ENCODE measurements at places on chromosomes 2 and 18.
A peak's percentile ranks its signal among the peaks of the same experiment; 100 is the strongest.

DNA sequence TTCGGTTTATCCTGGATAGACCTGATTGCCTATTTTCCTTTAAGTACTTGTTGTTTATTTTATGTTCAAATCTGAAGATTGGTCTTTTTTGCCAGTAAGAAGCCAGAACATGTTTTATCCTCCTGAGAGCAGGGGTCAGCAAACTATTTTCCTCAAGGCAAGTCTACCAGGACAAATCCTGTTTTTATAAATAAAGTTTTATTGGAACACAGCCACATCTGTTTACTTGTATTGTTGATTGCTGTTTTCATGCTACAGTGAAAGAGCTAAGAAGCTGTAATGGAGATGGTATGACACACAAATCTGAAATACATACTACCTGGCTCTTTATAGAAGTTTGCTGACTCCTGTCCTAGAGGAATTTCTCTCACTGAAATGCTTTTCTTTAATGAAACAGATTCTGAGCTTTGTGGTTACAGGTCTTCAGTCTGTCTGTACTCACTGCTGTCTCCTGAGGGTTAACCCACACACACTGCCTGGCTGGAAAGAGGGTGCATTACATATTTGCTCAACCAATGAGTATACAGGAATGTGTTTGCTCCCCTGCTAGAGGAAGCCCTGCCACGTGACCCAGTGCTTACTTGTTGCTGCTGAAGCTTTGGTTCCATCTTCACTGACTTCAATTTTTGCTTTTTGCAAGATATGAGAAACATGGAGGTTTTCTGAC, 22.6 kb downstream of the MRPL44 start:
- no peak for DNase-seq

DNA sequence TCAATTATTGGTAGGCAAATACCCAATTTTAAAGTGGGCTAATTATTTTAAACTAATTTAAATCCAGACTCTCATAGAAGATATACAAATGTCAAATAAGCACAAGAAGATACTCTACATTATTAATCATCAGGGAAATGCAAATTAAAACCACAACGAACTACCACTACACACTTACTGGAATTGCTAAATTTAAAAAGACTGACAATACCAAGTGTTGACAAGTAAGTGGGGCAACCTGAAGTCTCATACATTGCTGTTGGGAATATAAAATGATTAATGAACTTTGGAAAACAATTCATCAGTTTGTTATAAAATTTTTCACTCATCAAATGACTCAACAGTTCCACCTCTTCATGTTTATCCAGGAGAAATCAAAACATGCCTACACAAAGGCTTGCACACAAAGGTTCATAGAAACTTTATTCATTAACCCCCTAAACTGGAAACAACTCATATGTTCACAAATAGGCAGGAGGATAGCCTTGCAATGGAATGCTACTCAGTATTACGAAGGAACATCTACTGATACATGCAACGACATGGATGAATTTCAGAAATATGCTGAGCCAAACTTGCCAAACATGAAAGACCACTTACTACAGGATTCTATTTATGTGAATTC, 120.8 kb downstream of the MCFD2 start:
- no peak for DNase-seq

GRCh38 chr2:95670686-95671085, 78.9 kb downstream of the TRIM43 start:
- DNase-seq = peak; percentile 53

DNA sequence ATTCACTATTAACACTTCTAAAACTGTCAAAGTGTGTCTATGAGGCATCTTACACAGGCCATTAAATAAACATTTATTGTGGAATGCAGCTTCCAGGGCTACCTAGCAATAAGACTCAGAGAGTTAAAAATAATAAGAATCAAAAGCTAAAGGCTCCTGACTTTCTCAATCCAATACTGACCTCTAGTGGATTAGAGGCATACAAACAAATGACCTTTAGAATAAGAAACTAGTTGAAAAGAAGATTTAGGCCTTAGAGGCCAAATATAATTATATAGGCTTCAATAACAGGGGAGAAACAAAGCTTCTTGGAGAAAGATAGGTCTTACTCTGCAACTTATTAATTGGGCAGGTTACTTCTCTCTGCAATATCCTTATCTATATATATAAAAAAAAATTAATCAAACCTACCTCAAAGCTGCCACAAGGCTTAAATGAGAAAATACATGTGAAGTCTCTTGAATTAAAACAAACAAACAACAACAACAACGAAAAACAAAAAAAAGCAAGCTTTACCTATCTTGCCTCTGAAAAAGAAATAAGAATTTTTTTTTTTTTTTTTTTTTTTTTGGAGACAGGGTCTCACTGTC, 246.1 kb downstream of the EXOC6B start:
- DNase-seq = peak; percentile 74

DNA sequence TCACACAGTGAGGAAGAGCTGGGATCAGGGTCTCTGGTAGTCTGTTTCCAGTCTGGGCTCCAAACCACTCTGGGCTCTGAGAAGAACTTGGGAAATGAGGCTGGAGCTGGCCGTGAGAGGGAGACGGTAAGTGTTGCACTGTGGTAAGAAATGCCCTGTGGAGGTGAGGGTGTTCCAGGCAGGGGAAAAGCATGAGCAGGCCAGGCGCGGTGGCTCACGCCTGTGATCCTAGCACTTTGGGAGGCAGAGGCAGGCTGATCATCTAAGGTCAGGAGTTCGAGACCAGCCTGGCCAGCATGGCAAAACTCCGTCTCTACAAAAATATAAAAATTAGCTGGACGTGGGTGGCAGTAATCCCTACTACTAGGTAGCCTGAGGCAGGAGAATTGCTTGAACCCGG, 14.3 kb upstream of the DES start:
- no peak for DNase-seq

- DNase-seq = peak; percentile 64
Observed at GRCh38 chr2:8009010-8009597, 672.8 kb upstream of the ID2 start.

- no peak for DNase-seq
Observed at GRCh38 chr18:54080858-54081257, 143.6 kb downstream of the MBD2 start.

DNA sequence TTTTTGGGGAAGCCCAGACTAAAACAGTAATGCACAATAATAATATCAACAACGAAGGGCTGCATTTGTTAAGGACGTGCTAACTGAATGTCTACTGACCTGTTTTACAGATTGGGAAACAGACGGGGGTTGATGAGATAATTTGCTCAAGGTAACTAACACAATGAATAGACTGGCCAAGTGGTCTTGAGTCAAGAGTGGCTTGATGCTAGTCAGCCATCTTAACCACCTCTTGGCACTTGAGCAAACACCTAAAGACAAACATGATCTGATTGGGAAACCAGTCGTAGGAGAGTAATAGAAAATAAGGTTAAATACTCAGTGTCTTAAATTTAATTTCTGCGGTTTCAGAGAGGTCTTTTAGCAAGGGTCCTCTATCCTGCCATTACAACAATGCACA, 14.2 kb downstream of the RHBDD1 start:
- DNase-seq = no peak

DNA sequence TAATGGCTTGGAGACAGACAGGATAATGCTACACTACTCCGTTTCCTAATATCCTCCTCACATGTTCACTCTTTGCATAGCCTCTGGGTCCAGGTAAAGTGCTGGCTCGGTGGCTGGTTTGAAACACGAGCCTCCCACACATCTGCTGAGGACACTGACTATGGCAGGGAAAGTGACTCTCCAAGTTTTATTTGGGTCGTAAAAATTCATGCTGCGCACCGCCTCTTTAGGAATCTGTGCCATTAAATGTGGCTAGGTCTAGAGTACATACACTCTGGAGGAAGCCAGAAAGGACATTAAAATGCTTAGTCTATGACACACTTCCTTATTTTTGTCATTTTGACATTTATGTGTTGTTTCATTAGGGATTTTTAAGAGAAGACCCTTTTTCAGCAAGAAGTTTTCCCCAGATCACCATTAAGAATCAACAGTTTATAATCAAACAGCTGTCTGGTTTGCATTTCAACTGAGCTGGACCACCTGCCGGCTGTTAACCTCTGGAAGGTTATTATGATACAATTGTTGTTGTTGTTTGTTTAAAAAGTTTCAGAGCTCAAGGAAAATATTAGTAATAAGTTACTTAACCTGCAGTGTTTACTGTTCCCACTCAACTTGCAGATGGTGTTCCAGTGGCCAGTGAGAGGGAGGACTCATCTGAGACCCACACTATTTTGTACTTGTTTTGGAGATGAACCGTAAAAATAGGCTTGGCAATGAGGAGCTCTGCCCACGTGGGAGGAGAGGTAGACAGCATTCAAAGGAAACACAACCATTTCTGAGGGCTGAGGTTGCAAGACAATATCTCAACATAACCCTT, 443.3 kb upstream of the MEIS1 start:
- peak; percentile 9 for DNase-seq

DNA sequence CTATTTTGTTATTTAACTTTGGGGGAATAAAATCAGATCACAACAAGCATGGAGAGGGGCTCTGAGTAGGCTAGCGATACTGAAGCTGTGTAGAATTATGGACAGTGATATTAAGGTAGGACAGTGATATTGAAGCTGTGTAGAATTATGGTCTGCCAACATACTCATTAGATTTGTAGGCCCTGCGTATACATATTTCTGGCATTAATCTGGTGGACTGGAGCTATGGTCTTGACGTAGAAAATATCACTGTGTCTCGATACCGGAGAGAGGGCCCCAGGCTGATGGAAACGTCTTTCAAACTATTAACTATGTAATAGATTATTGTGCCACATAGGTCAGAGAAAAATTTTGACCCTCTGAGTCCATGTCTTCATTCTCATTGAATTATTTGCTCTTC, 511.4 kb downstream of the ADCYAP1 start:
- no peak for DNase-seq

GRCh38 chr2:217930761-217931563, 71.8 kb downstream of the TNS1 start:
- peak; percentile 50 for DNase-seq

DNA sequence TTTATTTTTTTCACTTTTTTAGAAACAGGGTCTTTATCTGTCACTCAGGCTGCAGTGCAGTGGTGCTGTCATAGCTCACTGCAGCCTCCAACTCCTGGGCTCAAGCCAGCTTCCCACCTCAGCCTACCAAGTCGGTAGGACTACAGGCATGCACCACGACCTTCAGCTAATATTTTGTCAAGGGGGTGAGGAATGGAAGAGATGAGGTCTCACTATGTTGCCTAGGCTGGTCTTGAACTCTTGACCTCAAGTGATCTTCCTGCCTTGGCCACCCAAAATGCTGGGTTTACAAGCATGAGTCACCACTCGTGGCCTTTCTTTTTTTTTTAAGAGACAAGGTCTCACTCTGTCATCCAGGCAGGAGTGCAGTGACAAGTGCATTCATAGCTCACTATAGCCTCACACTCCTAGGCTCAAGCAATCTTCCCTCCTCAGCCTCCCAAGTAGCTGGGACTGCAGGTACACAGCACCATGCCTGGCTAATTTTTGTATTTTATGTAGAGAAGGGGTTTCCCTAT, 13.4 kb downstream of the PPP1R7 start:
- peak; percentile 15 for DNase-seq

DNA sequence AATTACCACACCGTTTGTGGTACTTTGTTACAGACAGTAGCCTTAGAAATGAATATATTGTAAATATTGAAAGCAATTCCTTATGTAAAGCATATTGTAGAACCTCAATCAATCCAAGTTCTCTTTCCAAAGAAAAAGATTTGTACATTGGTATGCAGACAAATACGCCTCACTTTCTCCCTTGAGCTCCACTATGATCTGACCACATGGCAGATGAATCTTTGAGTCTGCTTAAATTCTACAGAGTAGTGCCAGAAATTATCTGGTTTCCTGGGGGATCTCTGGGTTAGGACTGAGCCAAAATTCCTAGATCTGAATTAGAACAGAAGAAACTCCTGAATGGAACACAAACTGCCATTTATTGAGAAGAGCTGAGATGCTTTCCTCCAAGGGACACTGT, 99.0 kb downstream of the CPO start:
- DNase-seq = no peak

DNA sequence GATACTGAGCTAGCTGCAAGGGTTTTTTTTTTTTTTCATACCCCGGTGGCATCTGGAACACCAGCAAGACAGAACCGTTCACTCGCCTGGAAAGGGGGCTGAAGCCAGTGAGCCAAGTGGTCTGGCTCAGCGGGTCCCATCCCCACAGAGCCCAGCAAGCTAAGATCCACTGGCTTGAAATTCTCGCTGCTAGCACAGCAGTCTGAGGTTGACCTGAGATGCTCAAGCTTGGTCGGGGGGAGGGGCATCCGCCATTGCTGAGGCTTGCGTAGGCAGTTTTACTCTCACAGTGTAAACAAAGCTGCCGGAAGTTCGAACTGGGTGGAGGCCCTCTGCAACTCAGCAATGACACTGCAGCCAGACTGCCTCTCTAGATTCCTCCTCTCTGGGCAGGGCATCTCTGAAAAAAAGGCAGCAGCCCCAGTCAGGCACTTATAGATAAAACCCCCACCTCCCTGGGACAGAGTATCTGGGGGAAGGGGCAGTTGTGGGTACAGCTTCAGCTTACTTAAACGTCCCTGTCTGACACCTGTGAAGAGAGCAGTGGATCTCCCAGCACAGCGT, 5.1 kb upstream of the MIB1 start:
- DNase-seq = peak; percentile 67

DNA sequence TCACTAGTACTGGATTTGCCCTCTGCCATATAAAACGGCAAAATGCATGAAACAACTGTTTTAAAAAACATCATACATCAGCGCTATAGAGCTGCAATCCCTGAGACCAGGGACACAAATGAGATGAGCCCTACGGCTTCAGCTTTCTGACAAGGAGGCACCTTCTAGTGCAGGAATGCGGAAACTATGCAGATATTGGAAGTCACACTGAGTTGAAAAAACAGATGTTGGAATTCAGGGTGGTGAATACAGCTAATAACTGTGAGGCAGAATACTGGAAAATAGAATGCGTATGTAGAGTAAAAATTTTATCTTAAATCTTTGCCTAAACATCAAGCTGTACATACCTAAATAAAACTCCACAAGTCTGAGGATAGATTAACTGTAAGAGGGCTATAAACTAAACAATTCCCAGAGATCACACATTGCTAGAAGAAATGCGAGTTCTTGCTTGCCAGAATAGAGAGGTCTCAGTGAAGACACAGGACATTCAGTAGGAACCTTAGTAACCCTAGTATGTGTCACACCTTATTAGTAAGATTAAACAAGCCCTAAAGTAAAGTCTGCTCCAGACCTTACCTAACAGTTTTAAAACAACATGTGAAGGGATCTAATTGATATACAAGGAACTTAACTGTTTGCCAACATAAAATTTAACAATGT, 541.4 kb upstream of the DDX18 start:
- DNase-seq = no peak

GRCh38 chr18:63586966-63587365, at the start of gene SERPINB13:
TSS of gene SERPINB13 (plus strand) at chr18:63587343. CDS start at chr18:63588668, 1,325 bp downstream.
- DNase-seq = no peak

DNA sequence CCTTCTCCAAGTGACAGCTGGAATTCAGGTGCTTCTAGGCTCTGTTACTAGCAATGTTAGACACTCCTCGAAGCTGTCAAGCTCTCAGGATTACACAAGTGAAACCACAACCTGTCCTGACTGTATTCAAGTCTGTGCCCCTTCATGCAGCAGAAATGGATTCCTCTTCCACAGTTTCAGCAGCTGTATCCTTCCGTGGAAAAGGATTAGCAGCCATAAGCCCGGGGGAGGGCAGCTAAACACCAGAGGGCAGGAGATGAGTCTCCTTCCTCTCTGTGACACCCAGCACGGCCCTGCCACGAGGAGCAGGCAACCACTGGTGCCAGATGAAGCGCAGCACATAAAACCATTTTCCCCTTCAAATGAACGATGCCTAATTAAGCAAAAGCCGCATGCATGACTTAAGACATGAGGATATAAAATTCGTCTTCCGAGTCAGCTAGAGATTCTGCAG, 1.2 kb downstream of the ST3GAL5 start:
- peak; percentile 75 for DNase-seq

GRCh38 chr2:19021100-19021476, 337.3 kb downstream of the OSR1 start:
- peak; percentile 95 for DNase-seq
